ENCODE measurements at places on chromosomes 12 and 14.

DNA sequence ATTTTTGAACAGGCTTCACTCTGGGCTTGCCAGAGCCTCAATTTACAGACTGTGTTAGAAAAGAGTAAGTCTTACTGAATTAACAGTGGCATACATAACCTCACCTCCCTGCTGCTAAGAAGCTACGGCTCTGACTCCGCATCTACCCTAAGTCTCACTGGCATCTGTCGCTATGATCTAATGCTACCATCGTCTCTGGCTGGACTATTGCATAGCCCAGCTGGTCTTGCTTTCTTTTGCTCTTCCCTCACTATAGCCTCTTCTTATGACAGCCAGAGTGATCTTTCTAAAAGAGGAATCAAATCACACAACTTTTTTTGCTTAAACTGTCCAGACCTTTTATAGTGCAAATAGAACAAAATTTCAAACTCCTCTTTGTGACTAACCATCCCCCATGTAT, 81.1 kb downstream of the SLC24A4 start:
- DNase-seq = no peak

DNA sequence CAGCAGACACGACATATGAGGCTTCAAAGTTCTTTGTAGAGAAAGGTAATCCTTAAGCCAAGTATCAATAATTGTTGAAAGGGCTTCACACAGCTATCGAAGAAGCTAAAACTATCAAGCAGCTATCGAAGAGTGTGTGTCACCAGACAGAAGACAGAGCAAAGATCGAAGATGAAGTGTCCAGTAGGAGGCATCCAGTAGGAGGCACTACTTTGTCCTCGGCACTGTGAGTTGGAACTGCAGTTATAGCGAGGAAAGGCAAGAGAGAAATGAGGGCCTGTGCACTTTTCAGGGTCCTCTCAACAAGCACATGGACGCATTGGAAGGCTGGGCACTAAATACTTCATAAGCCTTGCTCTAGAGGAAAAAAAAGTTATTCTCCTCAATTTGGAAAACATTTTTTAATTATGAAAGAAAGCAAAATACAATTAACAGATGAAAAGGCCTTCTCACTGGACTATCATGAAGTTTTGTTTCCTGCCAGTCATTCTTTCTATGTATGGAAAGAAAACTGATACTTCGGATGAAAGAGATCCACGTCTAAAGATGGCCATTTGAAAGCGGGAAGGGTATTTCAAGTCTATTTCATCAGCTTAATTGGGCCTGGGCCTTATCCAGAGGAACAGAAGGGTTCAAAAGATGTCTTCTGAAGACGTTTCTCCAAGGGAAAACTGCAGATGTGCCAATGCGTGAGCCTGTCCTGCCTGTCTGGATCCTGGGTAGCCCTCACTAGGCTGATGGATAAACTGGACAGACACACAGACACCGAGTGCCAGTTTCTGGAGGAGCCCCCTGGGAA, 174.5 kb downstream of the CALM1 start:
- no peak for DNase-seq

- no peak for DNase-seq
Measured at GRCh38 chr12:76715332-76715731, 48.6 kb upstream of the ZDHHC17 start.

GRCh38 chr14:105377555-105378182, 20.7 kb upstream of the TEX22 start:
- DNase-seq = no peak

GRCh38 chr14:103808403-103809001, 38.9 kb downstream of the PPP1R13B start:
- no peak for DNase-seq

GRCh38 chr12:31057671-31058070, 16.0 kb upstream of the DDX11 start:
- DNase-seq = no peak

Data from esophagus squamous epithelium (tissue), 5 donors.